ENCODE measurements at places on chromosomes 5 and 9.

DNA sequence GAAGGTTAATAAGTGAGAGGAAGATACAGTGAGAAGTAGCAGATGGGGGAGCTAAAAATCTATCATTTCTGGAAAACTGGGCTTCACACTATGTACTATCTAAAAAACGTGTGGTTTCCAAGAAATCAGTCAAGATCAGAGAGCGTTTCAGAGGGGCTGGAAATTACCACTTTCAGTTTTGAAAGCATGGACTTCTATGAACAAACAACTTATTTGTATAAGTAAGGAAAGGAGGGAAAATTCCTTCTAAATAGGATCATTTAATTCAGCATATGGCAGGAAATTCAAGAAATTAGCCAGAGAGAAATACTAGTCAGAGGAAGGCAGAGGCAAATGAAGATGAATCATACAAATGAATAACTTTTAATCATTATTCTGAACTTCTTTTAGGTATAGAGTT lies 11.3 kb downstream of the TNC start:
- DNase-seq = peak; percentile 72

DNA sequence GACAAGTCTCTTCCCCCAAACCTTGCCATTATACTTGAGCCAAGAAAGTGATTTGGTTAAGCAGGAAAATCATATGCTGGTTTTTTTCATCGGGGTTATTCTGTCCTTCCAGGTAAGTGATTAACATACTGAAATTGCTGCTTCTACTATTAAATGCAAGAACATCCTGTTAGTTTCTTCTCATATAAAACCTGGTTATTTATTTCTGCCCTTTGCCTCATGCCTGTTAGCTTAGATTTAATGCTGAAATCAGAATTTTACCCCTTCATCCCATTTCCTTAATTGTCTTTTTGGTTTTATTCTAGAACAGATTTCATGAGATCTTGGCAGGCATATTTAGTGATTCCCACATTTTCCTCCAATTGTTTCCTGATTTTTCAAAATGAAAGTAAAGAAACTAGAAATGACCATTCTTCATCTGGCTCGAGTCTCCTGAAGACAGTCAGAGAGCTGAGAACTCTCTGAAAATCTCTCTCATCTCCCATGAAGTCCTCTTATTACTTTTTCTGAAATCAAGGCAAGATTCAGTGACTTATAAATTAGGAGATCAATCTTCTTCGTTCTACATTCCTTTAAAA lies 132.9 kb downstream of the NFIB start:
- DNase-seq = no peak

- peak; percentile 54 for DNase-seq
These were observed 1.2 kb upstream of the AJM1 start for GRCh38 chr9:136840877-136841645.

- no peak for DNase-seq
These were observed 58.1 kb downstream of the DENND1A start for GRCh38 chr9:123871781-123872180.

GRCh38 chr9:124180557-124180956 lies 77.2 kb upstream of the NEK6 start:
- peak; percentile 55 for DNase-seq

DNA sequence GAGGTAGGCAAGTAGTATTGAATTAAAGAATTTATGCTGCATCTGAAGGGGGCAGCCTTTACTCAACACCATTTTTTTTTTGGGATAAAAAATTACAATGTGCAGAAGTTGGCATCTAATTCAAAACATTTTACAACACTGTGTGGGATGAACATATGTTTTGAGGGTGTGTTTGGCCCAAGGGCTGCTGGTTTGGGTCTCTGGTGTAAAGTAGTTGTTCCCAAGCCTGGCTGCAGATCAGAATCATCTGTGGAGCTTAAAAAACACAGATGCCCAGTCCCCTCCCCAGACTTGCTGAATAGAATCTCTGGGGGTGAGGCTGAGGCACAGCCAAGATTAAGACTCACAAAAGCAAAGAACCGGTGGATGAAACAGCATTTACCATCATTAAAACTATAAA lies 33.0 kb upstream of the PDZD2 start:
- no peak for DNase-seq

- DNase-seq = peak; percentile 92
These were observed 40.6 kb downstream of the TMEM174 start for GRCh38 chr5:73213566-73213998.

GRCh38 chr5:135126688-135127438 lies 92.8 kb upstream of the PITX1 start:
- DNase-seq = no peak

DNA sequence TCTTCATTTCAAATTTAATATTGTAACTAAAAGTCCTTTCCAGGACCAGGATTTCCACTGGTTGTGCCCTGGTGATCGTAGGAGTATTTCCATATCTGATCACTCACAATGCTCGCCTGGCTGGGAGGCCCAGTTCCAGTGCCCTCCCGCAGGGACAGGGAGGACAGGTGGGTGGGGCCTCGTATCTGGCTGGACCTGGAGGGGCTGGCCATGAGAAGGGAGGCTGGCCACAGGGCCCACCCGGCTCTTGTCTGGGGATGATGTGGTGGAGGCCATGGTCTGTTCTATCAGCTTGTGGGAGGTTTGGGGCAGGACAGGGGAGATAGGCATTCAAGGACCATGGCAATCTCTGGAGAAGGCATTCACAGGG lies 286.4 kb downstream of the GADD45G start:
- DNase-seq = no peak

DNA sequence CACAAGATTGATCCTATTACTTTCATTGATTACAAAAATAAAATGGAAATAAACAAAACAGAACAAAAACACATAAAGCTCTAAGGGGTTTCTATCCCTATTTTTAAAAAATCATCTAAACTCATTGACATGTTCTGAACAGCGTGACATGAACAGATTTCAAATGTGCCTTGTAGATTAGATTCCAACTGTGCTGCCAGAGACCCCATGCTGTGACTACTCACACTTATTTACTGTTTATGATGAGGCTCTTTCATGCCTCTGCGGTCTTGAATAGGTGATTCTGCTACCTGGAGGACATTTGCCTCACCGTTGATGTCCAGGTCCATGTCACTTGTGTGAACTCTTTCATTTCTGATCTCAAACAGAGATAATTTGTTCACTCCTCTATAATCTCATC lies 990.2 kb downstream of the CDH12 start:
- no peak for DNase-seq

GRCh38 chr9:123686829-123687192 lies 243.1 kb downstream of the DENND1A start:
- DNase-seq = no peak

GRCh38 chr5:91166059-91166807 lies 216.9 kb downstream of the ARRDC3 start:
- peak; percentile 68 for DNase-seq

Measured in fibroblast of skin of right quadriceps (primary cell).